ENCODE measurements at places on chromosomes 11 and 22. TPM values are rescaled to one million over a fixed set of nuclear protein-coding genes. Genes with fewer than 3 reads are reported as not detected.

DNA sequence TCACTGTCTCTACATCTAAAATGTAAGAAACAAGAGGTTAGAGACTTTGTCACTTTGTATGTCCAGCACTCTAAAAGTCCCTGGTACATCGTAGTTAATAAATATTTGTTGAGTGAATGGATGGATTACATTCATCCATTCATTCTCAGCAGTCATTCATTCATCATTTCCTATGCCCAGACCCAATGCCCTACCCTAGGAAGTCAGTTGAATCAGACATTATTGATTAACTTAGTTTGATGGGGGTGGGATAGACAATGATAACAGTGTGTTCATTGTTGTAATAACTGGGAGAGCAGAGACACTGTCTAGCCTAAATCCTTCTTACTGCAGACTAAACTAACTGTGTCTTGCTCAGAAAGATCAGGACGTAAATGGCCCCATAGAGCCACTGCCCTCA lies 1.2 kb upstream of the CENPM start:
- no peak for DNase-seq

DNA sequence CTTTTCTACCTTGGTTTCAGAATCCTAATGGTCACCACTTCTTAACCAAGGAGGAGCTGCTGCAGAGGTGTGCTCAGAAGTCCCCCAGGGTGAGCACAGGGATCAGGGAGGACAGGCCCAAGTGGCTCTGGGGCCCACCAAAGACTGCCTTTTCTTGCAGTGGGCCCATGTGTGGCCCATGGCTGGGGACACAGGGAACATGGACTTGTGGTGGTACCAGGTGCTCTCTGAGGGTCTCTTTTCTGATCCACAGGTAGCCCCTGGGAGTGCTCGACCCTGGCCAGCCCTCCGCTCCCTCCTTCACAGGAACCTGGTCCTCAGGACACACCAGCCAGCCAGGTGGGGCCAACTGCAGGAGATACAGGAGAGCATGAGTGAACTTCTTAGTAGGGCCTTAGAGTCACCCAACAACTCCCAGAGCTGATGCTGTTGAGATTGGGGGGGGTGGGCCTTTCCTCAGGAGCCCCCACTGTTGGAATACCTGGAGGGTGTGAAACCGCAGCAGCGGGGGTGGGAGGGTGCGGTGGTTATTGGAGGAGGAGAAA lies 2.0 kb downstream of the MUS81 start:
- DNase-seq: no peak

DNA sequence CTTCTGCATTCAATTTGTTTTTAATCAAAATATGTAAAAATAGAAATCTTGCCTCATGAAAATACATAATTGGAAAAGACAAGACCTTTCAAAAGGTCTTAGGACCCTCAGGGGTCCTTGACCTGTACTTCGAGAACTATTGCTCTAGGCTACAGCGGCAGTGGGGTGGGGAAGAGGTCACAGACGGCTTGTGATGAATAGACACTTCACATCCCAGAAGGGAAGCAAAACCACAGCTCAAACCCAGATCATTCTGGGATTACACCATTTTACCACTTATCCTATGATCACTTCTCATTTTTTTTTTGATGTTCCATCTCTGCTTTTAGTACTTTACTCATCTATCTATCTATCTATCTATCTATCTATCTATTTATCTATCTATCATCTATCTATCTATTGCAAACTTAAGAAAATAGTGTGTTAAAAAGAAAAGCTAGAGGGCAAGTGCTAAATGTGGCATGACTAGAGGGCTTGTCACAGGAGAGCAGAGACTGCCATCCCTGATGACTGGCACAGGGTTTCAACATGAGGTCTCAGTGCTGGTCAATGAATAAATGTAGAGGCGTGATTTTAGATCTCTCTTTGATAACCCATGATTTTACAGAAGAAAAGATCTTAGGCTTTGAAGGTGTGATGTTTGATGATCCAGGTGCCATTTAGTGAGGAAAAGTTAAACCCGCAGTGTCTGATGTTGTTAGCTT lies 37.1 kb downstream of the RNF141 start:
- no peak for DNase-seq

GRCh38 chr11:501683-502287 lies 5.3 kb downstream of the RNH1 start:
- DNase-seq: no peak

GRCh38 chr11:69913591-69914285 lies 94.5 kb upstream of the FGF3 start:
- DNase-seq: peak; percentile 38

DNA sequence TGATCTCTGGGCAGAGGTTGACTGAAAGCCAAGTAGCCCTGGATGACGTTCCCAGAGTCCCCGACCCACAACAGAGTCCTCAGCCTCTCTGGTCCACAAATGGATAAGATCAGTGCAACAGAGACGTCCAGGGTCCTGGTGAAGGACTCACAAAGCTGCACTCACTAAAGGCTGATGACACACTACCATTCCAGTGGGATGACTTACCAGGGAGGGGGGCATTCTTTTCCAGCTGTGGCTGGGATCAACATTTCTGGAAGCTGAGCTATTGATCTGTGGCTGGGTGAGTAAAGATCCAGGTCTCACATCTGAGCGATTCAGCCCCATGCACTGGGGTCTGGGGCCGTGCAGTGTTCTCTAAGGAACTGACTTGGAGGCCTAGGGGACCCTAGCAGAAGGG lies 296.2 kb downstream of the NTM start:
- no peak for DNase-seq

DNA sequence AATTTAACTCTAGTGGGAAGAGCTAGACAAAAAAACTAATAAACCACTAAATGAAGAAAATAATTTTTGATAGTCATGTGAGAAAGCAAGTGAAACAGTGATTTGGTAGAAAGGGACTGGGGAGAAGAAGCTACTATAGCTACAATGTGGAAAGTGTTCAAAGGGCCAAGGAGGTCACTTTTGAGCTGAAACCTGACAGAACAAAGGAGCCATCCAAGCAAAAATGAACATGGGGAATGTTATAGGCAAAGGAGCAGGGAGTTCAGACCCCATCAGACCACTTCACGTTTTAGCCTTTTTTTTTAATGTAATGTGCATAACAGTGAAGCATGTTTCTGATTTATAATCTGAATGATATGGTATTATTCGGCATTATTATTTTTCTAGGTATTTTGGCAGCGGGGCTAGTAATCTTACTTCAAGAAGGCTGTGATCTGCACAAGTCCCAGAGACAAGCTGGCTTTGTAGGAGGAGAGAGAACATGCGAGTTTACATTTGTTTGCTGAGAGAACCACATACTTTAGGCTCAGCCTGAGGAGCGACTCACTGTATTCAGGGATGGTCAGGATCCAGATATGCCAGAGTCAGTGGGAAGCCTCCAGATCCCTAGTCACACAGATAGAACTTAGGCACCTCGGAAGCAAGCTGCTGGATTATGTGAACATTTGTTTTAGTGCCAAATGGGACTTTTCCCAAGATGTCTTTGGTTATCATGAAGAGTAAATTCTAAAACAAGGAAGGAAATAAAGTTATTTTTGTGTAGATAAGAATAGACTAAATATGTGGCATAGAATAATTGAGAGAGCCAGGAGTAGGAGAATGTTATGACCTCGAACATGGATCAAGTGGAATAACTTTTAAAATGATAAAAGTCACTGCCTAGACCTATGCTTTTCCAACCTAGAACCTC lies 118.6 kb downstream of the TRIM44 start:
- DNase-seq: no peak

DNA sequence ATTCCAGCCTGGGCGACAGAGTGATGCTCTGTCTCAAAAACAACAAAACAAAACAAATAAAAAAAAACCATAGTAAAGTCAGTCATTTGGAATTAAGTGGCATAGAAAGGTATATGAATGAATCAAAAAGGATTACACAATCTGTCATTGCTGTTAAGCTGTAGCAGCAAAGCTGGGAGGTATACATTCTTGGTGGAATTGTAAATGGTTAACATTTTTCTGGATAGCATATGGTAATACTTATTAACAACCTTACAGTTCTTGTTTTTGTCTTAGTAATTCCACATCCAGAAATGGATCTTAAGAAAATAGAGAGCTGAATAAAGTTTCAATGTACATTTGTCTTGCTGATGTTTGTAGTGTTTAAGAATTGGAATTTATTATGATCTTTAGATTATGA lies 30.0 kb downstream of the DDX10 start:
- DNase-seq: no peak

The KDM4F gene
- total RNA-seq: not detected

The SPI1 gene
- 7.5 TPM for total RNA-seq
